ENCODE measurements at places on chromosomes 3 and 15. TPM values are rescaled to one million over a fixed set of nuclear protein-coding genes. Genes with fewer than 3 reads are reported as not detected.

The CAMK2N2 gene
- total RNA-seq = not detected

The CATSPER2 gene
- 0.26 TPM for total RNA-seq

GRCh38 chr15:67109141-67110034, 44.0 kb downstream of the SMAD3 start:
- peak; percentile 90 for DNase-seq
- peaks cover 64% of the 10 kb centered on the region for H3K4me1 ChIP-seq
- no peak overlapping the region for H3K4me3 ChIP-seq
- no peaks in the 10 kb centered on the region for H3K36me3 ChIP-seq
- H3K27me3 ChIP-seq = no peaks in the 10 kb centered on the region

- DNase-seq = no peak
- no peak overlapping the region for H3K4me3 ChIP-seq
- no peaks in the 10 kb centered on the region for H3K27me3 ChIP-seq
- H3K27ac ChIP-seq = no peak overlapping the region
- H3K36me3 ChIP-seq = peaks cover 18% of the 10 kb centered on the region
- no peaks in the 10 kb centered on the region for H3K4me1 ChIP-seq
Measured at GRCh38 chr3:124412644-124413043, 317.6 kb upstream of the UMPS start.

DNA sequence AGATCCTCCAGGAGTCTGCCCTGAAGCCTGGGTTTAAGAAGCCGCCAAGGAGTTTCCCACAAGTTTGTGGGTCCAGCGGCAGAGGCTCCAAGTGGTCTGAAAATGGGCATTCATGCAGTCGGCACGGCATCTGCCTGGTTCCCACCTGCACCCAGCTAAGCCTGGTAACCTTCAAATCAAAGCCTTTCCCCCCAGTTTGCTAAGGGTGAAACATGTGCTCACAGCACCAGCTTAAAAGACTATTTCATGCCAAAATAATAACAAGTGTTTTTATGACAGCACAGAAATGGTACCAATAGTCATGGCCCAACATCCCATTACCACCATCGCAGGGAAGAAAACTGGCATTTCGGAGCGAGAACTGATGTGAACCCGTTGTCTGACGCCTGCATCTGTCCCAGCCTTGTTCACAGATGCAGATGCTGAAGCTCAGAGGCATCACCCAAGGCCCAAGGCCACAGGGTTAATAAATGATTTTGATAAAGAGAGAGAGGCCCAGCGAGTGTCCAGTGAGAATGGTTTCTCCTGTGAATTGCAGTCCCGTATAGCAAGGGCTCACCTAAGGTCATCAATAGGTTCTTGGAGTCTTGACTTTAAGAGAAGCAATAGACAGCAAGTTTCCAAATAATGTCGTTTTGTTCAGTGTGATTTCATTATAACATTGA, 188.0 kb upstream of the TPM1 start:
- H3K27me3 ChIP-seq = no peaks in the 10 kb centered on the region
- no peaks in the 10 kb centered on the region for H3K36me3 ChIP-seq
- H3K27ac ChIP-seq = no peak overlapping the region
- DNase-seq = no peak
- no peak overlapping the region for H3K4me3 ChIP-seq
- no peaks in the 10 kb centered on the region for H3K4me1 ChIP-seq

DNA sequence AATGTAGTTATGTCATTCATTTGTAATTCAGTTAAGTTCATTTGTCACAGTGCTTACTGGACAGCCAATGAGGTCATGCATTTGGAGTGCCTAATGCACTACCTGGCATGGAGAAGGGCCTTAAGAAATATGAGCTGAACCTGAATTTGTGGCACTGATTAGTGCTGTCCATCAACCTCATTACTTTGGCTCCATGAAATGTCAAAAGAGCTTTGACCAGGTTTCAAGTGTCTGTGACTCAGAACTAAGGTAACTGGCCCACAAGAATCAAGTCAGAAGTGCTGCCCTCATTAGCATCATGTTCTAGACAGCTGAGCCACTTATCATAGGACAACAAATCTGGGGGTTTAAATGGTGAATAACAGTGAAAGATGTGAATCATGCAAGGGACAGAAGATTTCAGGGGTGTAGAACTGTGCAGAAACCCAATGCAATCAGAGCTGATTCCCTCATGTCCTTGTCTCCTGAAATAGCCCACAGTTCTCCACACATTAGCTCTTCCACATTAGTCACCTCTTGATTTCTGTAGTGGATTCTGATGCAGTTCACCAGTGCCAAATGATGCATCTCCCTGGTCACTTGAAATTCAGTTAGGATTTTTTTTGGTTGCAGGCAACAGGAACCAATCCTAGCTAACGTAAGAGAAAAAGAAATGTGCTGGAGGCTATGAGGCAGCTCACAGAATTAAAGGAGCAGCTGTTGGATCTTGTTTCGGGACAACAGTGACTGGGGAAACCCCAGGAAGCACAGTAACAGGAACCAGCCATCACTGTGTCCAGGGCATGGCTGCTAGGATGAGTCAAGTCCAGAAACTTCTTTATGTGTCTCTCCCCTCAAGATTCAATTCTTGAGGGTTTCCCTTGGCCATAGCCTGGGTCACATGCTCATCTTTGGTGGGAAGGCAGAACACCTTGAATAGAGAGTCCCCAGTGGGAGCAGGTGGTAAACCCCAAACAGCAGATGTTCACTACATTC, 38.7 kb downstream of the CHST2 start:
- no peak overlapping the region for H3K27ac ChIP-seq
- no peak overlapping the region for H3K4me3 ChIP-seq
- DNase-seq = no peak
- no peaks in the 10 kb centered on the region for H3K27me3 ChIP-seq
- no peaks in the 10 kb centered on the region for H3K4me1 ChIP-seq
- H3K36me3 ChIP-seq = no peaks in the 10 kb centered on the region

Measured in right atrium auricular region (tissue), 2 donors.